Dermis blood vessel endothelial cell (primary cell): ENCODE measurements at places on chromosomes 2 and 18.

GRCh38 chr2:197030090-197030489, 103.6 kb upstream of the PGAP1 start:
- DNase-seq: no peak

GRCh38 chr2:127166231-127166860, 53.8 kb downstream of the CYP27C1 start:
- DNase-seq: no peak

GRCh38 chr2:110881908-110882307, 149.5 kb downstream of the ACOXL start:
- DNase-seq: no peak

GRCh38 chr2:27822049-27822448, 50.5 kb downstream of the MRPL33 start:
- DNase-seq: no peak

GRCh38 chr2:61091485-61091884, 25.8 kb downstream of the SANBR start:
- DNase-seq: no peak

DNA sequence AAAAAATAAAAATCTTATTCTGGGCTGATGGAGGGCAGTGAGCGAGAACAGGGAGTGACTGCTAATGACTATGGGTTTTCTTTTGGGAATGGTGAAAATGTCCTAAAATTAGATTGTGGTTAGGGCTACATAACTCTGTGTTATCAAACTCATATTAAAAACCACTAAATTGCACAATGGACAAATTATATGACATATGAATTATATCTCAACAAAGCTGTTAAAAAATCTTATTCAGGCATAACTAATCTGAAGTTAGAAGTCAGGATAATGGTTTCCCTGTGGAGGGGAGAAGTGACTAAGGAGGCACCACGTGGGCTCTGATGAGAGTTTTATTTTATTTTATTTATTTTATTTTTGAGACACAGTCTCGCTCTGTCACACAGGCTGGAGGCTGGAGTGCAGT, 32.1 kb upstream of the DPP4 start:
- no peak for DNase-seq

DNA sequence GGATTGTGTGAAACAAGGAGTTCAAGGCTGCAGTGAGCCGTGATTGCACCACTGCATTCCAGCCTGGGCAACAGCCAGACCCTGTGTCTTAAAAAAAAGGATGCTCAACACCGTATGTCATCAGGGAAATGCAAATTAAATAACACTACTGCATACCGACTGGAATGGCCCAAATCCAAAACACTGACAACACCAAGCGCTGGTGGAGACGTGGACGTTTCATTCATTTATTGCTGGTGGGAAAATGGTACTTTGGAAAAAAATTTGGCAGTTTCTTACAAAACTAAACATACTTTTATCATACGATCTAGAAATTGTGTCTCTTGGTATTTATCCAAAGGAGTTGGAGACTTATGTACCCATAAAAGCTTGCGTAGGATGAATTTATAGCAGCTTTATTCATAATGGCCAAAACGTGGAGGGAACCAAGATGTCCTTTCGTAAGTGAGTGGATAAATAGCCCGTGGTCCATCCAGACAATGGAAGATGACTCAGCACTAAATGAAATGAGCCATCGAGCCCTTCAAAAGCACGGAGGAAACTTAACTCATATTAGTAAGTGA, 24.2 kb downstream of the NEU4 start:
- peak; percentile 25 for DNase-seq

DNA sequence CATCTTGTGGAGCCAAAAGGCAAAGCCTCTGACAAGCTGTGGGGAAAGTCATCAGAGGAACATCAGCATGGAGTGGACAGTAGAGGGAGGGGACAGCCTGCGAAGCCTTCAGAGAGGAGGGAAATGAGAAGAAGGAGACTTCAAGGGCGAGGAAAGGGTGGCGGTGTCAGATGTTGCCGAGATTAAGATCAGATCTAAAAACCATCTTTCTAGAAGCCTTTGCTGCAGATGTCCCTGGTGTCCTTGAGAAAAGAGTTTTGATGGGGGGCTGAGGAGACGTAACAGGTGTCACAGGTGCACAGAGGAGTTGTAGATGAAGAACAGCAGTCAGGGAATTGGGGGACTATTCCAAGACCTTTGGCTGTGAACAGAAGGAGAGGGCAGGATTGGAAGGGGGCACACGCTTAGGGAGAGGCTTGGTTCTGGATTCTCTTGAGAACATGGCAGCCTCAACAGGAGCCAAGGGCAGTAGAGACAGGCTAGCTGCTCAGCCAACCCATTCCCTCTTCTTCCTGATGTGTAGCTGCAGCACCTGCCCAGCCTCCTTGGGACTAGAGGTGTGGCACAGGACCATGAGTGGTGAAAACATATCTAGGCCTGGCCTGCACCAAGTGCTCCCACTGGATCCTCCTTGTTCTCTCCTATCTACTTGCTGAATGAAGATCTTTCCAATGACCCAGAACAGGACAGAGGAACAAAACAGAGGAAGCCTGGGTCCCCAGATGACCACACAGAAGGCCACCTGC, 22.7 kb upstream of the NCL start:
- no peak for DNase-seq

- no peak for DNase-seq
Observed at GRCh38 chr2:82345910-82346309, 2041.4 kb upstream of the LRRTM1 start.
